ENCODE measurements at places on chromosomes 2 and 18. TPM values are rescaled to one million over a fixed set of nuclear protein-coding genes. Genes with fewer than 3 reads are reported as not detected.

- DNase-seq: no peak
Measured at GRCh38 chr2:123912171-123912570, 112.9 kb upstream of the CNTNAP5 start.

UPP2 gene
- 0.27 TPM for total RNA-seq

DNA sequence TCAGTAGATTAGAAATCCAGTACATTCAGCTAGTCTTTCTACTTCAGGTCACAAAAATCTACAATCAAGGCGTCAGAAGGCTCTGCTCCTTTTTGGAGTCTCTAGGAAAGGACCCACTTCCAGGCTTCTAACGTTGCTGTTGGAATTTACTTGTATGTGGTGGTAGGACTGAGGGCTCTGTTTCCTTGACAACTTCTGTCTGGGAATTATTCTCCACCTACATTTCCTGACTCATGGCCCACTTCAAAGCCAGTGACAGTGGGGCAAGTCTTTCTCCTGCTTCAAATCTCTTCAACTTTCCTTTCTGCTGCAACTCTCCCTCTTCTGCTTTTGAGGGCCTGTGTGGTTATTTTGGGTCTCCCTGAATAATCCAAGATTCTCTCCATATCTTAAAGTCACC lies 10.4 kb upstream of the TMX3 start:
- no peak for DNase-seq

DNA sequence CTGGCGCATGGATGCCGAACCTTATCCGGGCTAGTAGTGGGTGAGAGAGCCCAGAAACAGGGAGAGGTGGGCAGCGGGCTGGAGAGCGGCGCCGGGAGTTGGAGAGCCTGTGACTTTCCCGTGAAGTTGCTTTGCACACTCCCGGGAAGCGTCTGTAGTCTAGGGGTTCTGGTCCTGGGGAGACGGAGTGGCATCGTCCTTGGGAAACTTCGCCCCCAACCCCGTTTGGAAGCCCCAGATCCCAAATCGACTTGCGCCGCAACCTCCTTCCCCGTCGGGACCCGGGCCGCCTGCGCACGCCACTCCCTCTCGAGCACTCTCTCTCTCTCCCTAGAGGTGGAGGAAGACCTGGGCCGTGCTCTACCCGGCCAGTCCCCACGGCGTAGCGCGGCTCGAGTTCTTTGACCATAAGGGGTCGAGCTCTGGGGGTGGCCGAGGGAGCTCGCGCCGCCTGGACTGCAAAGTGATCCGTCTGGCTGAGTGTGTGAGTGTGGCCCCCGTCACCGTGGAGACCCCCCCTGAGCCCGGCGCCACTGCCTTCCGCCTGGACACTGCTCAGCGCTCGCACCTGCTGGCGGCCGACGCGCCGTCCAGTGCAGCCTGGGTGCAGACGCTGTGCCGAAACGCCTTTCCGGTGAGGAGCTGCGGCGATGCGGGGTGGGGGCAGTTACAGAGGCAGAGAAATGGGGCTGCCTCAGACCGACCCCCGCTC lies 456 bp downstream of the DOK1 start:
- no peak for DNase-seq

- no peak for DNase-seq
Measured at GRCh38 chr18:62328586-62329525, 3.7 kb downstream of the TNFRSF11A start.

DNA sequence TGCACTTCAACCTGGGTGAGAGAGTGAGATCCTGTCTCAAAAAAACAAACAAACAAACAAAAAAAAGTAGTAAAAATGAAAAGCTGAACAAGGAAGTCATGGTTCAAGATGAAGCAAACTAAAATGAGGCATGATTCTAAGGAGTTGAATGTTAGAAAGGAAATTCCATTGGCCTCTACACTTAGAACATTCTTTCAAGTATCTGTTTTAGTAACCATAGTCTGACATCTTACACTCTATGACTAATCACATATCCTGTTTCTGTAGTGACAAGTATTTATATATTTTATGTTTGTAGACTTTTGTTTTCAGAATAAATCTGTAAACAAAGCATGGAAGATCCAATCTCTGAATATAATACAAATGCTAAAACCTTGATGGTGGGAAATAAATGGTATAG lies 164.1 kb downstream of the KIAA1328 start:
- DNase-seq: no peak

DNA sequence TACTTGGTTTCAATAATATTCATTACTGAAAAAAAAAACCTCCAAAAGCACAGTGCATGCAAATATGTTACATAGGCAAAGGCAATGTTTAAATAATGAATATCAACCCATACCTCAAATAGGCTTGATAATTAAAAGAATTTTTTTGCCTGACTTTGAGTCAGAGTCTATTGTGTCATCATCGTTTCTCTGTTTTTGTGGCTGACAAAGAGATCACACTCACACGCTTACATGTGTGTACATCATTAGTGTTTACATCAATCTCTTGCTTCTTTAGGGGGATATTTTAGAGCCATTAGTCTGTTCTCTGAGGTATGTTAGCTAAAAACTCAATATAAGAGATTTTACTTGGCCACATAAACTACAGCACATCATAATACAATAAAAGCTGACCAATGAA lies 150.3 kb upstream of the MMADHC start:
- no peak for DNase-seq

DNA sequence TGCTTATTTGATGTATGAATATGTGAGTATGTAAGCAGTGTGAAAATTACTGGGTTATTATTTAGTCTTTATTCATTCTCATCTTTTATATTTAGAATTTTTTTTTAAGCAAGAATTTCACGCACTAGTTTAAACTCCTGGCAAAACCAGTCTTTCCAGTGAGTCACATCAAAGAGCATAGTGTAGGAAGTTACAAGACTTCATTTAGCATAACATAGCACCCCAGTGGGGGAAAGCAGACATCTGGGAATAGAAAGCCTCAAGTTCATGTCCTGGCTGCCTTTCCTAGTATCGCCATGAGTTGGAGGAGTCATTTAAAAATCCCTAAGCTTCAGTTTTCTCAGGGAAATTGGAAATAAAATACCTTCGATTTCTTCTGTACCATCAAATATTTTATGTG lies 408.3 kb downstream of the NUP35 start:
- no peak for DNase-seq

GRCh38 chr2:209413311-209414014 lies 10.4 kb upstream of the MAP2 start:
- DNase-seq: no peak

- no peak for DNase-seq
Measured at GRCh38 chr2:16408331-16409005, 257.2 kb downstream of the CYRIA start.

WIPF1 gene
- total RNA-seq: 10.1 TPM

GRCh38 chr2:53786352-53786704 lies 425 bp downstream of the ASB3 start:
- peak; percentile 38 for DNase-seq

SLC9A4 gene
- total RNA-seq: not detected

GRCh38 chr2:136210455-136210805 lies 92.5 kb upstream of the CXCR4 start:
- no peak for DNase-seq

ARHGAP15 gene
- 2.9 TPM for total RNA-seq

DNA sequence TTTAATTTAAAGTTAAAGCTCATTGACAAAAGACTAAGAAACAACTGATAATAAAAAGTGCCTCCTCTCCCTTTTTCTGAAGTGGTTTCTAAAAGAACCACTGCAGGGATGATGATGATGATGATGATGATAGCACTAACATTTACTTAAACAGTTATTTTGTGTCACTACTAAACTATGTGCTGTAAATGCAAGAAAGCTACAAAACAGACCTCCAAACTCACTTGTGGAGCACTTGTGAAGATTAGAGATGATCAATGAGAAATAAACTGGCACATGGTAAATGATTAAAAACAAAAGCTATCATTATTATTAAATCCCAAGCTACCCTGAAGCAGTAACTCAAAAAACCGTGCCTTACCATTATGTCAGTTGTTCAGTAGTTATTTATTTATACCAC lies 88.7 kb downstream of the SLC8A1 start:
- no peak for DNase-seq

DNA sequence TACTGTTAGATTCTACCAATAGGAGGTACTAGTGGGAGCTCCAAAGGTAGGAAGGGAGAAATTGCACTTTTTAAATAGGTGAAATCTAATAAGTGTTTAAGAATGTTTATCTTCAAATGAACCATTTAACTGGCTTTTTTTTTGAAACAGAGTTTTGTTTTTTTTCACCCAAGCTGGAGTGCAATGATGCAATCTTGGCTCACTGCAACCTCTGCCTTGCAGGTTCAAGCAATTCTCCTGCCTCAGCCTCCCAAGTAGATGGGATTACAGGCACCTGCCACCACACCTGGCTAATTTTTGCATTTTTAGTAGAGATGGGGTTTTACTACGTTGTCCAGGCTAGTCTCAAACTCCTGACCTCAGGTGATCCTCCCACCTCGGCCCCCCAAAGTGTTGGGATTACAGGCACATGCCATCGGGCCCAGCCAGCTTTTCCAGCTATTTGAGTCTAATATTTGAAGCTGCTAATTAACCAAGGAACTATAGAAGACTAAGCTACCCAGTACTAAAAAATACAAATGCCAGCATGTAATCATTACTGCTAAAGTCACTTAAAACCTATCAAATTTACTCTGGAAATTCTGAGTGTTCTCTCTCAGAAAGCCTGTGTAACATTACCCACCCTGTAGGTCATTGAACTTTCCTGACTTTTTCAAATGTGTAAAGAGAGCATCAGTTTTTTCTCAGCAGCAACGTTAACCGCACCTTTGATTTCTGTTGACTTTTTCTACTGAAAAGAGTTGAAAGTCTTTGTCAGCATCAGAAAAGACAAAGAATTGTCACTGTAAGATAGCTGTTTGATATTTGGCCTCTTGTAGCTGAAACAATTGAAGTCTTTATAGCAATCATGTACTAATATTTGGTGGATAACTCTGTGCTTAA lies 24.6 kb upstream of the RNF149 start:
- DNase-seq: no peak

- DNase-seq: no peak
Measured at GRCh38 chr18:4994710-4995109, 202.3 kb downstream of the AKAIN1 start.

DSG4 gene
- total RNA-seq: not detected

All from cerebellum (tissue), 4 donors.